GM23338 (cell line): ENCODE measurements at places on chromosomes 7 and 10. TPM values are rescaled to one million over a fixed set of nuclear protein-coding genes. Genes with fewer than 3 reads are reported as not detected.

DNA sequence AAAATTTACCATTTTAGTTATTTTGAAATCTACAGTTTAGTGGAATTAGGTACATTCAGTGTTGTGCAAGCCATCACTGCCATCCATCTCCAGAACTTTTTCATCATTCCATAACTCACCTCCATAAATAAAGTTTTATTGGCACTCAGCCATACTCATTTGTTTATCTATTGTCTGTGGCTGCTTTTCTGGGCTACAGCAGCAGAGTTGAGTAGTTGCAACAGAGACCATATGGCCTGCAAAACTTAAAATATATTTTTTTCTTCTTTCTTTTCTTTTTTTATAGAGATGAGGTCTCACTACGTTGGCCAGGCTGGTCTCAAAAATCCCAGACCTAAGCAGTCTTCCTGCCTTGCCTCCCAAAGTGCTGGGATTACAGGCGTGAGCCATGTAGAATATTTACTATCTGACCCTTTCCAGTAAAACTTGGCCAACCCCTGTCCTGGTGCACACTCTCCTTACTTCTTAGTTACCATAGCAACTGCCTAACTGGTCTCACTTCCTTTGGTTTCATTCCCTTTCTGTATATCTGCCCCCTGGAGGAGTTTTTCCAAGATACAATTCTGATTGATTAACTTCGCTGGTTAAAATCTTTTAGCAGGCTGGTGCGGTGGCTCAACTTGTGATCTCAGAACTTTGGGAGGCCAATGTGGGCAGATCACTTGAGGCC, 133.2 kb downstream of the CUX1 start:
- peak; percentile 87 for DNase-seq

The LRRC61 gene
- total RNA-seq: 67.6 and 75.2 TPM in 2 replicates

- DNase-seq: no peak
These were observed 14.6 kb downstream of the PPIA start for GRCh38 chr7:44811093-44811492.

DNA sequence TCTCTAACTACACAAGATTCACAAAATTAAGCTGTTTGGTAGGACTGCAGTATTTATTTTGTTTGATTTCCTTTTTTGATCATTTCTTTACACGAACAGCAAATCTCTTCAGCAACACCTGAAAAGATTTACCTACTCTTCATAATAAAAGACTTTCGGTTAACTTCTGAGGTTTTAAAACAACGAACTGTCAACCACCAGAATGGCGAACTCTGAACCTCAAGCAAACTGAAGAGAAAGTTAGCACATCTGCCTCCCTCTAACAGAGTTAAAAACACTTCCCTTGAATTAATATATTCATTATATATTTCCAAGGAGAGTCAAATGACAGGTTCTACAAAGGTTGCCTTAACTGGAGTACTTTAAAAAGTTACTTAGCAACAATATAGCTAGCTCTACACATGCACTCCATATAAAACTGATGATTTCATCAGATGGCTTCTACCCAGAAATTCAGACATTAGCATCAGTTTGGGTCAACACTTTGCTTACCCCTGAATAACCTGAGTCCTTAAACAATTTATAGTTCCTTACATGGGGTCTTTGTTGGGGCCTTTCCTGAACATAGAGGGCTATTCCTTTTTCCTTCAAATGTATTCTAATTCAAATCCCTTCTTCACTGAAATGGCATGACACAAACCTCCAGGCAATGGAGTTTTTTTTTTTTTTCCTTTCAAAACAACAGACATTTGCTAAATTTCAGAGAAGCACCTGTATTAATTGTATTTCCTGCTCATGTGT, 118.3 kb downstream of the SEM1 start:
- peak; percentile 25 for DNase-seq

GRCh38 chr10:89563861-89564478, 28.6 kb upstream of the SLC16A12 start:
- DNase-seq: peak; percentile 63
